Activated naive CD8-positive, alpha-beta T cell treated with anti-CD3 and anti-CD28 coated beads for 36 hours (primary cell): ENCODE measurements at places on chromosomes 11 and 22. TPM values are rescaled to one million over a fixed set of nuclear protein-coding genes. Genes with fewer than 3 reads are reported as not detected.

DNA sequence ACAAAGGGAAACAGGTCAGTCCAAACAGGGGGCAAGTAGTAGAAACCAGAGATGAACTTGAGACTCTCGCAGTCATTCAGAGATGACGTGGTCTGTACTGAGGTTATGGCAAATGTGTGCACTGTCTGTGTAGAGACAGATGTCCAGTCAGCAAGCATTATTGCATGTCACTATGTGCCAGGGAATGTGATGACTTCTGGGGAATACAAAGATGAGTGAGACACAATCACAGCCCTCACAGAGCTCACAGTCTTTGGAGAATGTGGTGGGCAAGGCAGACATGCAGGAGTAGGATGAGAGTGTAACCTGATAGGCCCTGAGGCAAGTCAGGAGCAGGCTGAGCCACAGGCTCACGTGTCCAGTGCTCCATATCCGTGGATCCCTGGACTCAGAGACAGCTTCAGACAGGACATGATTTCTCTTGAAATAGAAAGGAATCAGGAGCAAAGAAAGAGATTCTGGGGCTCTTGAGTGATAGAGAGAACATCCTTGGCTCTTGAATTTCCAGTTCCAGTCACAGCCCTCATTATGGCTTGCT, 550.7 kb downstream of the ETS1 start:
- no peak for DNase-seq
- no peak overlapping the region for H3K27ac ChIP-seq
- peaks cover 5% of the 10 kb centered on the region for H3K36me3 ChIP-seq
- H3K4me1 ChIP-seq: peaks cover 40% of the 10 kb centered on the region

GRCh38 chr11:73393479-73394415, 17.5 kb downstream of the RELT start:
- H3K27me3 ChIP-seq: no peaks in the 10 kb centered on the region
- no peak overlapping the region for H3K27ac ChIP-seq
- no peak overlapping the region for H3K4me3 ChIP-seq
- peak; percentile 56 for DNase-seq
- no peaks in the 10 kb centered on the region for H3K36me3 ChIP-seq
- H3K4me1 ChIP-seq: peaks cover 1% of the 10 kb centered on the region

- no peak overlapping the region for H3K27ac ChIP-seq
- no peak for DNase-seq
- H3K36me3 ChIP-seq: no peaks in the 10 kb centered on the region
- no peak overlapping the region for H3K4me3 ChIP-seq
- H3K27me3 ChIP-seq: no peaks in the 10 kb centered on the region
- H3K4me1 ChIP-seq: no peaks in the 10 kb centered on the region
Measured at GRCh38 chr11:42536611-42537360, 775.0 kb upstream of the API5 start.

DNA sequence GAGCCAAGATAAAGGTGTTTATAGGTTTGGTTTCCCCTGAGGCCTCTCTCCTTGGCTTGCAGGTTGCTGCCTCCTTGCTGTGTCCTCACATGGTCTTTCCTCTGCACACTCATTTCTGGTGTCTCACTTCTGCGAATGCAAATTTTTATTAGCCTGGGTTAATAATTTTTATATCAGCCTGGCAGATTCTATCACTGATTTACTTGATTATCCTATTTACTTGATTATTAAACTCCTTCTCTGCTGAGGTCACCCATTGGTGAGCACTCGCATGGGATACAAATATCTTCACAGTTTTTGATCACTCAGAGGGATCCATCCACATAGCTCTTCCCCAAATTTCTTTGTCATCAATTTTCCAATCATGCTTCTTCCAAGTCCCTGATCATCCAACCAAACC, 90.9 kb upstream of the IGLL5 start:
- no peak overlapping the region for H3K27ac ChIP-seq
- no peaks in the 10 kb centered on the region for H3K36me3 ChIP-seq
- no peak for DNase-seq
- no peaks in the 10 kb centered on the region for H3K27me3 ChIP-seq
- no peaks in the 10 kb centered on the region for H3K4me1 ChIP-seq

Gene PRDM11
- total RNA-seq: 4.7 TPM

Gene SLC22A8
- total RNA-seq: not detected

Gene OR52N4
- 0.35 TPM for total RNA-seq
